Stimulated activated CD8-positive, alpha-beta memory T cell treated with anti-CD3 and anti-CD28 coated beads, Interleukin-15, amount 100 ng/mL, for 1 hour (primary cell): ENCODE measurements at places on chromosomes 16 and 17.

DNA sequence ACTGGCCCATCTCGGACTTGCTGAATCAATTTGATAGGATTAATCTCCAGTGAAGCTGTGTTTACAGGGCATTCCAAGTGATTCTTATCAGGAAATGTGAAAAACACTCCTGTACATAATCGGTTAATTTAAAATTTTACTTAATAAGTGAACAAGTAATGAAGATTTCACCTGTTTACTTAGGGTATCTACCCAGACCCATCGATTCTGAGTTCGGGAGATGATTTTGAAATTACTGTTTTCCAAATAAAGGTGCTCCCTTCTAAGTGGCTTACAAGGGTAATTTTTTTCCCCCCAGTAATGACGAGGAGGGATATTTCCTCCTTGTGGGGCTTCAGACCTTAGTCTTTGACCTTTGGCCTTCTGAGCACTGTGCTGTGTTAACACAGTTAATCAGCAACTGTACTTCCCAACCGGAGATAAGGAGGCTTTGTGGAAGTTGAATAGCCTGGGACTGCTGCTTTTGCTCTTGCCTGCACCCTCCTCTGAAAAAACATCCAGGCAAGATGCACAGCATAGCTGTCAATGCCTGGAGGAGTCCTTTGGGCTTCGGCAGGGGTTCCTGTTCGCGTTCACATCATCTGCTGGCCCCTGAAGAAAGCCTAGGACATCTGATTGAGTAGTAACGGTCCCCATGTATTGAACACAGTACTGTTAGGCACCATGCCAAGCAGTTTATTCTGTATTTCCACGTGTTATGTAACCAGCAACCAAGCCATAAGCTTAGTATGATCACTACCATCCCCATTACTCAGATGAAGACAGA, 1.8 kb downstream of the FAHD1 start:
- DNase-seq = no peak

DNA sequence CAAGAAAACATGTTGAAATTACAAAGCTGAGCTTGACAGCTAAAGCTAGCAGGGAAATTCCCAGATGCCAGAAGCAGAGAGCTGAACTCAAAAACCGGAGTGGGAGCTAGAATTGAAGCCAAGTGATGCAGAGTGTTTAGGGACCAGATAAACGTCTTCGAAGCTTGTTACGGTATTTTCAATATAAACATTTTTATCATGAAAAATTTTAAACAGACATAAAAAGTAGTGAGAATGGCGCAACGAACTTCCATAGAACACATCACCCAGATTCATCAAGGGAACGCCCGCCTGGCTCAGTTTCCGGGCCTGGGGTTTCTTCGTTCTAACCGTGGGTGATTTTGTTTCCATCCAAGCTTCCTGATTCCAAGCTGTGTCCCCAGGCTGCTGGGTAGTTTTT, 18.1 kb downstream of the SPNS2 start:
- DNase-seq = no peak

DNA sequence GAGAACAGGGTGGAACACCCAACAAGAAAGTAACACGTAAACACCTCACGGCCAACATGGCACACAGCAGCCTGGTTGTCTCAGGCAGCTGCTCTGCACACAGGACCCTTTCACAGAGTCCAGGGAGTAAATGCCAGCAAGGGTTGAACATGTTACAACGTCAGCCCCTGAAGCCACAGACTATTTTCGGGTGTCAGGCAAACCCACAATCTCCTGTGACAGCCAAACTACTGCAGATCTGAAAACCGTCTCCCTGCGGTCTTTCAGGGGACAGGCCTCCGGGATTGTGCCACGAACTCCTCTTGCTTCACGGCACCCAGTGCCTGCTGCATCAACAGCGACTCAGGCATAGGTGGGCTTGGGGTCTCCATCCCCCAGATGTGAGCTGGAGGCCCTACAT, 127.7 kb downstream of the XYLT1 start:
- DNase-seq = no peak

GRCh38 chr16:67525176-67525860, 3.3 kb upstream of the RIPOR1 start:
- no peak for DNase-seq

GRCh38 chr16:371515-372301, 1.4 kb upstream of the MRPL28 start:
- no peak for DNase-seq

DNA sequence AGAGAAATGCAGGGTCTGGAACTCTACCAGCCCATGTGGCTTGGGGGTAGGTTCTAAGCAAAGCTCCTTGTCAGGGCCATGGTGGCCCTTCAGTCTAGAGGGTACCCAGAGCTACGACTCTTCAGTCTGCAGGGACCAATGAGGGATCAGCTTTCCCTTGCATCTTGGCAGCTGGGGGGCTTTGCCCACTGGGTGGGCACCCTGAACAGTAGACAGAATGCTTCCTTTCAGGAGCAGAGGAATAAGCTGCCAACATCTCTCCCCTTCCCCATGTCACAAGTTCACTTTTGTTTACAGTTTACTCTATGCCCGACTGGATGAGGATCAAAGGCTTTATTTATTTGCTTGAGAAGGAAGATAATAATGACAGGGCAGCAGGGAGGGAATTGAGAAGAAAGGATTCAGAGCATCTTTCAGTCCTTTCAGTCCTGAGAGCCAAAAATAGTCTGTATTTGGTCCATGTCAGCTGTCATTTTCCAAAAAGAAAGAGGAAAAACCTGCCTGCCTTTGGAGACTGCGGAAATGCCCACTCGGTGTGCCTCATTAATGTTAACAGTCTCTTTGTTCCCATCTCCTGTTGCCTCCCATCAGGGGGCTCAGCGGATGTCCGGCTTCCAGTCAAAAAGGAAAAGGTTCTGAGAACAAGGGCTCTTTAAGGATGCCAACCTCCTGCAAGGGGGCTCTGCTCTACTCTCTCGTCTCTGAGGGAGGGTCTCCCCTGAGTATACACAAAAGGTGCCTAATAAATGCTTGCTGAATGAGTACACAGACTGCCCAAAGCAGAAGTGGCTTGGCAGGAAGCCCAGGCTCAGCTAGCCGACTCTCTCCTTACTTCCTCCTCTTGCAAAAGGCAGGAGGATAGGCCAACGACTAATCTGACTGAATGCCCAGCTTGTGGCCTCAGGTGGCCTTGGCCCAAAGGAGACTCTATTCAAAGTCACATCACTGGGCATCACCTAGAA, 17.1 kb downstream of the TRAF4 start:
- no peak for DNase-seq

DNA sequence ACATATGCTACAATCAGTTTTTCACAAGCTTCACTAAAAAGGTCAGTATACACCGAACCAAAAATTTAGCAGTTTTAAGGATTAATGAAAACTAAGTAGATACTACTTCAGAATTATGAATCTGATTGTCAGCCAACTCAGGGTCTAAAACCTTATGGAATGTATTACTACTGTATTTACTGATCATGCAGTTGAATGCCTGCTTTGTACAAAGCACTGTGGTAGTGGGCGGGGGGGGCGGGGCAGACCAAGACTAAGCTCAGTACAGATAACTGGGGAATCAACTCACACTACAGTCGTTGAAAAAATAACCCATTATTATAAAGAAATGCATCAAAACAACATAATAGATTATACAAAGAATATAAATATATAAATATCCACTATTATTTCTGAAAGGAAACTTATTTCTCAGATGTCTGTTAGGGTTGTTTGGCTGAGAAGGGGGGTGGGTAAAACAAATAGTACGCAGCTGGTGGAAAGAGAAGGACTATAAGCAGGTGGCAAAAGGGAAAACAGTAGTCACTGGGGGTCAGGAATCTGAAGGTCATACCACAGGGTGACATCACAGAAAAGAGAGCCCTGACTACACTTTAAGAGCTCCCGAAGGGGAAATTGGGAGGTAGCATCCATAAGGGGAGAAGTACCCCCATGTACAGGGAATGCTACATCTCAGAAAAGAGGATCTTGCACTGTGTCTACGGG, 109.4 kb upstream of the AXIN2 start:
- no peak for DNase-seq

GRCh38 chr17:29874931-29875596, 55.0 kb downstream of the SSH2 start:
- no peak for DNase-seq

DNA sequence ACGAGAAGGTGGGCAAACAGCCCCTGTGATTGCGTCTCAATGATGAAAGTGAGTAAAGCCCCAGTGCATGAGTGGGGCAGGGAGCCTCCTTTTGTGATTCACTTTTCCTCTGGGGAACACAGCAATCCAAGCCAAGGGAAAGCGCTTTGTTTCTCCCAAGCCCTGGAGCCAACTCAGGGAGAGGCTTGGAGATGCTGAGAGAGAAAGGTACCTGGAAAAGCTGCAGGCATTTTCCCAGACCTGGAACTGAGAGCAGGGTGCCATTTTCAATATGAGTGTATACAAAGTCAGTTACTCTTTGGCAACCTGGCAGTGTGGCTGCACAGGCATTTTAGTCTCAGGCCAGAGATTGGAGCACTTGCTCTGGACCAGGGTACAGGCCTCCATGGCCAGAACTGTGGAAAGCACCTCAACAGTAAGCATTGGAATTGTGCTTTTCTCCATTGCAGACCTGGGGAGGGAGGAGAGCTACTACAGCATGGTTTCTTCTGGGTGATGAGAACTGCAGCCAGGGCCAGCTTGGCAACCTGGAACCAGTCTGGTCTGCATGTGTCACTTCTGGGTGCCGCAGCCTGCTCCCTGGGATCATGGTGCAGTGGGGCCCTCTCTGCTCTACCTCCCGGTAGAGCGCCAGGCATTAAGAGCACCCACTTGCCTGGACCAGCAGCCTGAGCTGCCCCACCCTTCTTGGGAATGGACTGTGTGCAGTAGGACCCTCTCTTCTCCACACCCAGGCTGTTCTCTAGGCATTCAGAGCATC, 89.0 kb upstream of the CDH5 start:
- DNase-seq = no peak

- DNase-seq = no peak
Observed at GRCh38 chr16:31868164-31868563, 5.4 kb upstream of the ZNF267 start.

- DNase-seq = no peak
Observed at GRCh38 chr17:33039874-33040273, 48.2 kb downstream of the SPACA3 start.

DNA sequence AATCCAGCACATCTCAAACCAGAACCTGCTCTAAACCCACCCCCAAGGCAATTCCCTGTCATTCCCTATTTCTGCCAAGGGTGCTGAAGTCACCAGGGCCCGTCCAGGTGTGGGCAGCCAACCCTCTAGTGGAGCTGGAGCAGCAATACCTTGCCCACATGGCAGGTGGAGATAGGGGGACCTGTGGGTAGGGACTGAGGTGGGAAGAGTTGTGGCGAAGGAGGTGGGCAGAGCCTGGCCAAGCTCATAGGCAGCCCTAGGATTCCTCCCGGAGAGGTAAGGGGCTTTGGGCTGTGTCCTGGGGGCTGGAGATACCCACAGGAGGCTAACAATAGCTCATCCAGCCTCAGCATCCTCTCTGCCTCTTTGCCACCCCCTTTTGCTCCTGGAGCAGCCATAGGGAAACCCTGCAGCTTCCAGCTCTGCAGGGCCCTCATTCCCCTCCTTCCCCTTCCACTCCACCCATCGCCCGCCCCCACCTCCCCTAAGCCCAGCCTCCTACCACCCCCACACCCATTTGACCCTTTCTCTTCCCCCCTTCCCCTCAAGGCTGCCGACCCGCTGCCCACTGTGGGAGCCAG, 30.4 kb upstream of the CRHR1 start:
- DNase-seq = no peak

- no peak for DNase-seq
Observed at GRCh38 chr16:27285676-27286196, 17.2 kb upstream of the NSMCE1 start.

DNA sequence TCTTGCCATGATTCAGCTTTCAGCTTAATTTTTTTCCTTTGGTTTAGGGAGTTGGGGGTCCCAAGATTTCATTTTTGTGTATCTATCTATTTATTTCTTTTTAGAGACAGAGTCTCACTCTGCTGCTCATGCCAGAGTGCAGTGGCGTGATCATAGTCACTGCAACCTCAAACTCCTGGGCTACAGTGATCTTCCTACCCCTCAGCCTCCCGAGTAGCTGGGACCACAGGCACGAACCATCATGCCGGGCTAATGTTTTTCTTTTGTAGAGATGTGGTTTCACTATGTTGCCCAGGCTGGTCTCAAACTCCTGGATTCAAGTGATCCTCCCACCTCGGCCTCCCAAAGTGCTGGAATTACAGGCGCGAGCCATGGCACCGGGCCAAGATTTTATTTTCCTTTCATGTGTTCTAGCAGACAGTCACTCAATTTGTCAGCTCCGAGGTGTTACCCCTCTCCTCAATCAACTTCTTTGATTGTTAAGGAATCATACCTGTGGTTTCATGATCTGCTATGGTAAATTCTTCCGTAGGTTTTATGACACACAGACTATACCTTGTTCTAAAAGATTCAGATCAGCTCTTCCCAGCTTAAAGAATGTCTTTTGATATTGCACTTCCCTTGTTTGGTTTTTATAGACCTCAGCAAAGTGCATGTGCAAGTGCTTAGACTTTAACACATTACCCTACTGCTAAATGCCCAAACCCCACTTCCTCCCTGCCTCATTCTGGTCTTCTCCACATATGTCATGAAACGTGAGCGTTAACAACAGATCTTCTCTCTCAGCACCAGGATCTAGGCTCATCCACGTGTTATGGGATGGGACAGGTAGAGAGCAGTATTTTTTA, 13.0 kb downstream of the UNC45B start:
- no peak for DNase-seq

- DNase-seq = no peak
Observed at GRCh38 chr16:931626-932500, 38.9 kb downstream of the LMF1 start.

DNA sequence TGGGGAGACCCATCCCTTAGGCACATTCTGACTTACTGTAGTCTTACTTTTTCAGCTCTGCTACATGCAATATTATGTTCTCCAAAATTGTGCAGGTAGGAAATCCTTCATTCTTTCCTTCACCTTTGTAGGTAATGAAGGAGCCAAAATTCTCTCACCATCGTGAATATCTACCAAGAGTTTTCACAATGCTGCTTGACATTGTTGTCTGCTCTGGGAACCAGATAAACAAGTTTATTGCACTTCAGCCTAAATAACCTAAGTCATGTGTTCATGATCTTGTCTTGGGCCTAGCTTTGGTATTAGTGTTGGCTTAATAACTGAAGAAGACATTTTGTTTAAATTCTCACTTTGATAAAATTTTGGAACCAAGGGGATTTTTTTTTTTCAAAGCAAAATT, 110.8 kb upstream of the ELAC2 start:
- DNase-seq = no peak

GRCh38 chr16:70691223-70692129, 5.6 kb upstream of the MTSS2 start:
- no peak for DNase-seq

- DNase-seq = no peak
Observed at GRCh38 chr16:2469399-2470233, 1.5 kb upstream of the NTN3 start.

DNA sequence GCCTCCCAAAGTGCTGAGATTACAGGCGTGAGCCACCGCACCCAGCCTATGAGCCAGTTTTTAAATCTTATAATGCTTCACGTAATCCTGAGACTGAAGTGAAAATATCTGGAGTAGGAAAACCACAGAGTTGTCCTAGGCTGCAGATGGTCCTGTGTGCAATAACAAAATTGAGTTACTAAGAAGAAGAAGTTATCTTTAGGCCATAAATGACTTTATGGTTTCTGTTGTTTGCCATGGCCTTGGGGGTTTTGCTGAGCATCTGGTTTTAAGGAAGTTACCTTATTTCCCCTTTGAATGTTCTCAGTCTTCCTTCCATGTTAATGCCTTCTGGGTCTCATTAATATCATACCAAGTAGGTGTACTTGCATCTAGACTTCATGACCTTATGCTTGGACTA, 16.5 kb downstream of the NMT1 start:
- DNase-seq = no peak

GRCh38 chr17:1643293-1643998, 2.1 kb downstream of the SCARF1 start:
- DNase-seq = no peak

- DNase-seq = no peak
Observed at GRCh38 chr17:17706140-17707060, 25.1 kb downstream of the RAI1 start.
